Globus pallidus (tissue), 1 donor: ENCODE measurements at places on chromosomes 1 and 21.

- DNase-seq, result no peak
Measured at GRCh38 chr1:40955266-40955665, 24.2 kb upstream of the CTPS1 start.

DNA sequence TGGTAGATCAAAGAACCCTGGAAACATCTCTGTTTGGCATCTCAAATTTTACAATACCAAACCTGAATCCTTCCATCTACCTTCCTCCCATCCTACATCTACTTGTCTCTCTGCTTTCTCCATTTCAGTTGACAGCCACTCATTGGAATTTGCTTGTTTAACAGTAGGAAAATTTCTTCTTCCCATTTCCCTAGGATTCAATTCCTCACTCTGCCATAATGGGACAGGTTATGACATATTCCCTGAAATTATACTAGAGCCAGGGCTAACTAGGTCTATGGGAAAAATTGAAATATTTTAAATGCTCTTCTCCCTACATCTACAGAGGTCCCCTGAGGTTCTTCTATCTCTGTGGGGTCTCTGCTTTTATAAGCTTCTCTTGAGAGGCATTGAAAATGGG, 257.7 kb downstream of the KCNH1 start:
- no peak for DNase-seq

DNA sequence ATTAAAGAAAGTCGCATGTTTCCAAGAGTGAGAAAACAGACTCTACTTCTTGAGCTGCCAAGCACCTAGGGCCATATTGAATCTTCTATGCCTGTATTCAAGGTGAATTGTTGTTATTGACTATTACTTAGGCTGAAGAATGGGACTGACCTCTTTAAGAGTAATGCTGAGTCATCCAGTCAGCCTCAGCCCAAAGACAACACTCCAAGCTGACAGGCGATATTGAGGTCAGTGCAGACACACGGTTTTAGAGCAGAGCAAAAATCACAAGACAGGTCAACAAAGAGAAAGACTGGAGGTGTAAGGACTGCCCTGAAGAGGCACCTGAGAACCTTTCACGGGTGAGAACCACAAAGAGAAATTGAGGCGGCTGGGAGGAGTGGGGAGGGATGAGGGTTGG, 146.9 kb downstream of the MIS18A start:
- DNase-seq, result no peak

DNA sequence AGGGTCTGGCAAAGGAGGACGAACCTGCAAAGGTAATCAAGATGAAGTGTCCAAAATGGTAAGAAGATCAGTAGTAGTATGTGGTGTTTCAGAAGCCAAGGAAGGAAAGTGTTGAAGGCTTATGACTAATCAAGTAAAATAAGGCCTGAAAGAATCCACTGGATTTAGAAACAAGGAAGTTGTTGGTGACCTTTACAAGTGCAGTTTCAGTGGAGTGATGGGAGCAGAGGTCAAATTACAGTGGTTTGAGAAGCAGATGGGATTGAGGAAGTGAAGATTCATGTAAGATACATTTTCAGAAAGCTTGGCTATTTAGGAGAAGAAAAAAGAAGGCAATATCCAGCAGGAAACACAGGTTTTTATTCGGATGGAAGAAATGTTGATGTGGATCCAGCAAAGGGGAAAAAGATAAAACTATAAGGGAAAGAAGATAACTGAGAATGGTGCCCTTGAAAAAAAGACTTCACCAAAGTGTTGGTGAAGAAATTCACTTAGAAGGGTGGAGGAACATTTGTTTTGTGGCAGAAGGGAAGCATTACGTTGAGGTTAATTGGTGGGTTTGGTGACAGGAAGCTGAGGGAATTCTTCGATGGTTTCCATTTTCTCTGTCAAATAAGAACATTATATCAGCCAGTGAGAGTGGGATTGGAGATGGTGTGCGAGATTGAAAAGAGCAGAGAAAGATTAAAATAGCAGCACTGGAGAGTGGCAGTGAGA, 2.1 kb downstream of the ARMH1 start:
- DNase-seq, result no peak

GRCh38 chr1:43308635-43309404, 8.0 kb downstream of the TIE1 start:
- DNase-seq, result no peak

DNA sequence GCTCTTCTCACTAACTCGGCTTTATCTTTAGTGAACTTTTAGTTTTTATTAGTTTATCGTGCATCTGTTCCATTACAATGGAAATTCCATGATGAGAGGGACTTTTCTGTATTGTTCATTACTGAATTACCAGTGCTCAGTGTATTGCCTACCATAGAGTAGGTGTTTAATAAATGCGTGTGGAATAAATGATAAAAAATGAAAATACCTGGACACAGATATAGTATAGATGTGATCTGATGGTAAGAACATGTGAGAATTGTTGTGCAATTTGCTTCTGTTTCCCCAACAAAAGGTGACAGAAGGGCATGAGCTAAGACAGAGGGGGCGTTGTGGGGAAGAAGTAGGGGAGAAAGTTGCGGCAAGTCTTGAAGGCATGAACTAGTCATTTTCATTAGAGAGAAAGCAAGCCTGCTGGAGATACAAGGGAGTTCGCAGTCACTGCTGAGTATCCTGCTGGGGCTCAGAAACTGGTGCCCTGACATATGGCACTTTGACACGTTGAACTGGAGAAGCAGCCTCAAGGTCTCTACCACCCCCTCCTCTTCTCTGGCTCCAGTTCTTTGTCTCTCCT, 5.6 kb upstream of the COG2 start:
- no peak for DNase-seq

- DNase-seq, result peak; percentile 58
Measured at GRCh38 chr1:220527908-220528678, at the start of gene MARK1. Gene MARK1 (plus strand): TSS chr1:220528136. CDS start chr1:220528823, 687 bp downstream.

- DNase-seq, result no peak
Measured at GRCh38 chr1:22804969-22805671, 94.5 kb downstream of the EPHB2 start.

GRCh38 chr1:225458222-225458631, 30.4 kb upstream of the LBR start:
- no peak for DNase-seq

- no peak for DNase-seq
Measured at GRCh38 chr1:3924825-3925220, 24.8 kb upstream of the C1orf174 start.

DNA sequence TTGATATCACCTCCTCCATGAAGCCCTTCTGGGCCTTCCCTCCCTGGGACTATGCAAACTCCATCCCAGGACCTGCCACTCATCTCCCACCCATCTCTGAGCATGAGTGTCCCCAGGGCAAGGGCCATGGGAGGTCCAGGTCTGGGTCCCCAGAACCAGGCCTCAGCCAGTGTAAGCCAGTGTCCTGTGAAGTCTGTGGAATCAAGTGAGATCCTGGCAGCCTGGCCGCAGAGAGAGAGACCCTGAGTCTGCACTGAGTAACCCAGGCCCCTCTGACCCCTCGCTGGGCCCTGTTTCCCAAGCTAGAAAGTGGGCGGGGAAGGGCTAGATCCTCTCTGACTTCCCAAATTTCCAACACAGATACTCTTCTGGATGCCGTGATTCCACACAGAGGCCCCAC, 132.7 kb downstream of the DMRTB1 start:
- no peak for DNase-seq

DNA sequence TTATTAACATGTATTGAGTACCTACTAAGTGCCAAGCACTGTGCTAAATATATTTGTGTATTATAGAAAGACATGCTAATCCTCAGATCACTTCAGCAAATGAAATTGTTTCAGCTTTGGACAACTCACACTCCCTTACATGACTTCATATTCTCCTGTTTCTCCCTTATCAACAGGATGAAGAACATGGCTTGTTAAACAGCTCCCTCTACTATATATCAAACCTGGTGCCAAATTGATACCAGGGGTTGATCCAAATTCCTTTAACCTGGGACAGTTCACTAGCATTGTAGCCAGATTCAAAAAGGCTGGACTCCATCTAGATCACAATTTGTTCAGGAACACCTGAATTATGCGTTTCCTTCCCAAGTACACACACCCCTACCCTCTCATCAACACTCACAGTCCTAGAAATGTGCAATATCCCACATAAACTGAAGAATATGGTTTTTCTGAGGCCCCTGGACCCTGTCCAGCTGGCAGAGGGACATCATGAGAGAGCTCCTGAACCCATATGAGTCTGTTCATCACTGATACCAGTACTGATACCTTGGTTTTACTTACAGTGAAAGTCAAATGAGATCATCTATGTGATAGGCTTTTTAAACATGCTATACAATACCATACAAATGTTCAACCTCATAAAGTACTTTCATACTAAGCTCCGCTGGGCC, 47.0 kb upstream of the PALMD start:
- DNase-seq, result no peak

DNA sequence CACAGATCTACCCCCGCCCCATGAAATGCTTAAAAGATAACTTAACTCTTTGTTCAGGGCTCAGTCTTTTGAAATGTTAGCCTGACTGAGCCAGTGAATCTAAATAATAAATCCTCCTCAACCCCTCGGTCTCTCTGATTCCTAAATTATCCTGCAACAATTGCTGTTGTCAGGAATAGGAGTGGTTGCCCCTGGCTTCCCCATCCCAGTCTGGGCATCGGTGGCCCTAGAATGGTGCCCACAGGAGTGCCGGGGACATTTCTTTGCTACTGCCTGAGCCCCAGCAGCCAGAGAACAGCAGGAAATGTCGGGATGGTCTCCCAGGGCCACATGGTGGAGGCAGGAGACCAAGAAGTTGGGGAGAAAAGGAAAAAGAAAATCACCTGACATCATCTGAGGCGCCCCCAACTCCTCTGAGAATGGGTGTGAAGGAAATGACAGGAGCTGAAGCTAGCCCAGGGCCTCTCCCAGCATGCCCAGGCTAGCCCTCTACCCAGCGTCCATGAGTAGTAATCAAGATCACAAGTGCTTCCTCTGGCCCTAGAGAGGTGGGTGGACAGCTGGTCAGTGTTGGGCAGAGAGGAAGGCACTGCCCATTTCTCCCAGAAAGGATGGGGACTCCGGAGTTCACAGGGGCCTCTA, 1.6 kb downstream of the PADI4 start:
- no peak for DNase-seq
